H4 (cell line): ENCODE measurements at places on chromosomes 5 and 9. TPM values are rescaled to one million over a fixed set of nuclear protein-coding genes. Genes with fewer than 3 reads are reported as not detected.

Gene SH3PXD2B
- 7.7 and 9.4 TPM in 2 replicates for total RNA-seq

Gene LRRC19
- total RNA-seq = not detected in 2 replicates

Gene PAPPA
- 0.37 and 0.39 TPM in 2 replicates for total RNA-seq

Gene AGTPBP1
- total RNA-seq = 3.9 and 6.1 TPM in 2 replicates

Gene TEX48
- not detected in 2 replicates for total RNA-seq

Gene PHF24
- total RNA-seq = not detected in 2 replicates

Gene SLC6A7
- total RNA-seq = not detected in 2 replicates

Gene GRIN1
- total RNA-seq = not detected in 2 replicates

Gene PCDHA9
- total RNA-seq = 0.08 TPM in 1 of 2 replicates, not detected in the other

Gene CERT1
- 4.1 and 12.5 TPM in 2 replicates for total RNA-seq

Gene NPR3
- total RNA-seq = 0.10 and 0.27 TPM in 2 replicates

Gene TERT
- total RNA-seq = 0.04 and 0.23 TPM in 2 replicates

Gene ANKDD1B
- not detected in 2 replicates for total RNA-seq

Gene ACTBL2
- 6.7 and 7.0 TPM in 2 replicates for total RNA-seq

Gene SOWAHA
- total RNA-seq = 0.08 TPM in 1 of 2 replicates, not detected in the other

Gene CDKN2B
- total RNA-seq = not detected in 2 replicates

Gene RNF183
- total RNA-seq = not detected in 2 replicates

Gene PDZD2
- total RNA-seq = 1.2 TPM in 2 replicates
